Astrocyte of the cerebellum (primary cell): ENCODE measurements at places on chromosomes 2 and 18.
A peak's percentile ranks its signal among the peaks of the same experiment; 100 is the strongest.

DNA sequence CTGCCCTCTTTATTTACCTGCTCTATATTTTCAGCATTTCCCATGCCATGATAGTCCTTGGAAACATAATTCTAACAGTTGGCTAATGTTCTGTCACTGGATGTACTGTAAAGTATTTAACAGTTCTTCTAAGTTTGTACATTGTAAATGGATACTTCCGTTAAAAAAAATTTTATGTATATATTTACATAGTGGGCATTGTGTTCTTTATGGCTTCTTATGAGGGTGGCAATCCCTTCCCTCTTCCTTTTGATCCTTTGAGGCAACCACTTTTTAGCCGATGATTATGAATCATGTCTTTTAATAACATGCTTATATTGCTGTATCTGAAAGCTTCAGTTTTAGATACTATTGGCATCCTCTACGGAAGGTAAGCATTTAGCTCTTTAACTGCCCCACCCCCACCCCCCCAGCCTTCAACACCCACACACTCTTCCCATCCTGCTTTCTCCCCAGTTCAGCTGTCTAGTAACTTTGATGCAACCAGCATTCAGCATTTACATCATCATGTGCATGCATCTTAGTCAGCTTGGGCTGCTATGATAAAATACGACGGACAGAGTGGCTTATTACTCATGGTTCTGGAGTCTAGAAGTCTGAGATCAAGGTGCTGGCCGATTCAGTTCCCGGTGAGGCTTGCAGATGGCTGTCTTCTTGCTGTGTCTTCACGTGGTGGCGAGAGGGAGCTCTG lies 21.0 kb upstream of the EDAR start:
- DNase-seq: no peak

- DNase-seq: no peak
These were observed 30.4 kb upstream of the IL36G start for GRCh38 chr2:112947374-112947773.

DNA sequence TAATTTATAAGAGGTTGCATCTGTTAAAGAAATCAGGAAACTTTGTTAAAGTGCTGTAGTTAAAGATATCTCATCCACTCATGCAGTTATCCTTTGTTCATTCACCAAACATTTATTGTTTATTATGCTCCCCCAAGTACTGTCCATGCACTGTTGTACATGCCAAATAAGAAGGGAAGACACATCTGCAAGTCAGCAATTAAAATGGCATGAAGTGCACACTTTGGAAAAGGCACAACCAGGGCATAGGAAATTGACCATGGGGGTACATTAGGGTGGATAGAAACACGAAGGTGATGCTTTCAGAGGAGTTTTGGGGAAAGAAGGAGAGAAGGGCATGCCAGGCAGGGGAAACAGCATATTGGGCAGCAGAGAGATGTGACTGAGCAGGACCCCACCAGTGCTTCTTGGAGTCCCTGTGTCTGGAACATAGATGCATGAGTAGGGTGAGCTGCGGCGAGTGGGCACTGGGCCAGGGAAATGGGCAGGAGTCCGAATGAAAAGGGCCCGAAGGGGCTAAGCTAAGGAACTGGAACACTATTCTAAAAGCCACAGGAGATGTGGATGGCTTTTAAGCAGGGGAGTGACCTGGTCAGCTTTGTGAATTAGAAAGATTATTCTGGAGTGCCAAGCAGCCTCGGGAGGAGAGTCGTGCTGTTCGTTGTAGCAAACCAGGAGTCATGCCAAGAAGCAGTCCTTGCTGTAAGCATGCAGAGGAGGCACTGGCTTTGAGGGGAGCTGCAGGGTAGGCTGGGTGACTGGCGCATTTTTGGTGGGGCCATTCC lies 316.3 kb downstream of the AGPS start:
- DNase-seq: no peak

DNA sequence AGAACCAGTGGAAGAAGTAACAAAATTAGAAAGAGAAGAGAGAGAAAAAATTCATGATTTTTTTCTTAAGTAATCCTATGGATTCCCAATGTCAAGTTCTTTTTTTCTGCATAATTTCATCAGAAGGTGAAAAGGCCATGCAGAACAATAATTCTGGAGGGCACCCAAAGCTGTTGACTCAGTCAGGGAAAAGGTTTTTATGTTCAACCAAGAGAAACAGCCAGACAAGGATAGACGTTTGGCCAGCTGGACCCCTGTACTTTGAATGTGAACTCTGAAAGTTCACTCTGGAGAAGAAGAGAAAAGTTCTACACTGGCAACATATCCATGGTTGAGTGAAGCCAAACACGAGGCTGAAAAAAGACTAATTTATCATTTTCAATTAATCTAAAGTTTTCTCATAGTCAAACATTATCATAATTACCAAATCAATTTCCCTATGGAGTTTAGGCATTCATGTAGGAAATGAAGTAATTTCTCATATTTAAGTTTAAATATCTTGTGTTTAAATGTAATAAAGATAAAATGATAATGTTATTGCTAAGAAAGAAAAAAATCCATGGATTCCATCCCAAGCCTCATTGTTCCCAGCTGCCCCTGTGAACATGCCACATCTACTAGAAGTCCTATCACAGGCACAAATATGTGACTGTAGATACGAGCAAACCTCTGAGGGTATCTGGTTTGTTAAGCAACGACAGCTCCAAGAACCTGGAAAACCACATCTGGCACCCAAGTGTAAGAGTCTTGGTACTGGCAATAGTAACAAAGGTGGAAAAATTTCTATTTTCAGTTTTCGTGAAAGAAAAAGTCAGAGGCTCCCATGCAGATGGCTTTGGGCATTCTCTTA lies 742.7 kb upstream of the ACVR2A start:
- no peak for DNase-seq

GRCh38 chr18:57727952-57728807 lies 74.9 kb downstream of the ATP8B1 start:
- no peak for DNase-seq

DNA sequence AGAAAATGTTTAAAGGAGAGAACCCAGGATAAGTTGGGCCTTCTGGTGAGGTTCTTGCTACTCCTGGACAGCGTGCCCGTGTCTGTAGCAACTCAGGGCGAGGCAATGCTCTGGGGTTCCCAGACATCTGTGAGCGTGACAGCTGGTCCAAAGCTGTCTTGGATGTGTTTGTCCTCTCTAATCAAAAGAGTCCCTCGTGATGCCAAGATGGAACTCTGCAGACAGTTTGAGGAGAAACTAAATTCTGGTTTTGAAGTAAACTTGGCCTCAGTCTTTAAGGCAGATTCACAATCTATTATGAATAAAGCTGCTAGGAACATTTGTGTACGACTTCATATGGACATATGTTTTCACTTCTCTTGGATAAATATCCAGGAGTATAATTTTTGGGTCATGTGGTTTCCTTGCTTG lies 47.3 kb downstream of the TMEM17 start:
- DNase-seq: no peak

GRCh38 chr2:68936889-68937288 lies 15.8 kb downstream of the GKN2 start:
- DNase-seq: no peak

GRCh38 chr2:59077026-59077725 lies 836.1 kb upstream of the FANCL start:
- no peak for DNase-seq

- DNase-seq: no peak
These were observed 22.0 kb upstream of the UPP2 start for GRCh38 chr2:158079672-158080071.

DNA sequence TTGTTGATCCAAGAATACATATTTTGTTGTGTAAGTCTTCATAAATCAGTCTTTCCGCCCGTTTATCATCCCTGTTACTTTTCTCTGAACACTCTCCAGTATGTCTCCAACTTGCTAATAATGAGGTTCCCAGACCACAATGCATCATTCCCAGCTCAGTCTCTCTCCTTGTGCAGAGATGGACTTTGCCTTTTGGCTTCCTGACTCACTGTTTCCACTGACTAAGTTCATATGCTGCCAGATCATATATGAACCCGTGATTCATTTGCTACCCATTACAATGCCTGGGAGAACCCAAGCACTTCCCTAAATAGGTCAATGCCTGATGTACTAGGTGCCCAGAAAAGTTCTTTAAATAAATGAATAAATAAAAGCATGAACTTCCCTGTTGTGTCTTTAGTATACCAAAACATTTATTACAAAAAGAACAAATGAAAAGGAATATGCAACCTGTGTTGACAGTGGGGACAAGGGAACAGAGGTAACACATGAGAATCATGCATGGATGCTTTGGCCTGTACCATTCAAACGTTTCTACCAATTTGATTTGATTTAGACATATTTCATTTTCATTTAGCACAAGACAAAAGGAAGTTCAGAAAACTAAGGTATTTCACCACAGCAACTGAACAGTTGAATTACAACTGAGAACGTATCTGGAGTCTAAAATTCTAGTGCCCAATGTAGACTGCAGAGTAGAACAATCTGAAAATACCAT lies 215.4 kb upstream of the HNRNPA3 start:
- DNase-seq: peak; percentile 63

- DNase-seq: no peak
These were observed 1.5 kb upstream of the LCT start for GRCh38 chr2:135838502-135838901.

DNA sequence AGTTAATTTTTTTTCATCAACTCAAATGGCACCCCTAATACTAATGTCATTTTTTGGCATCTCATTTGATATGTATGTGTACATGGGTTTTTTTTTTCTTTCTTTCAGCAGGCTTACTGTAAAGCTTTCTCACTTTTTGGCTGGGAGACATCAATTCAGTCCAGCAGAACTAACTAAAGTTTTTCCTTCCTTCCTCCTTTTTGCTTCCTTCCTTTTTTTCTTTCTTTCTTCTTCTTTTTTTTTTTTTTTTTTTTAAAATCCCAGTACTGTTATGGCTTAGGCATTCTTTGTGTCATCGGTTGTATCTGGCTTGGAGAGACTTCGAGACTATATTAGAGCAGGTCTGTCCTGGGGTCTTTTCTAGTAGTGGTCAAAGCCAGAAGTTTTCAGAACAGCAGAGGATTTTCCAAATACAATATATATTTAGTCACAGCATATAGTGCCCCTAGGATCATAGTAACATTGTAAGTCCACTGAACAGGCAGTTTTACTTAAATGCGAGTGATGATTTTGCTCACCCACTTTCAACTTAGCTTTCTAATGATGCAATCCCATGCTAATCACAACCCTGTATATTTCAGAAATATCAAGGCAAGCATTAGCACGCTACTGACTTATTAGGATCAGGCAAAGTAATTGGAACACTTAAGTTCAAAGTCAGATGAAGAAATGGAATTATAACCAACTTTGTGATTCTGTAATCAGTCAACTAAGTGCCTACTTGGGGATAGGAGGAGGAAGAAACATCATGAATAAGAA lies 4.0 kb downstream of the KLHL29 start:
- DNase-seq: no peak

- DNase-seq: no peak
These were observed 12.6 kb downstream of the ERMN start for GRCh38 chr2:157312866-157313486.

DNA sequence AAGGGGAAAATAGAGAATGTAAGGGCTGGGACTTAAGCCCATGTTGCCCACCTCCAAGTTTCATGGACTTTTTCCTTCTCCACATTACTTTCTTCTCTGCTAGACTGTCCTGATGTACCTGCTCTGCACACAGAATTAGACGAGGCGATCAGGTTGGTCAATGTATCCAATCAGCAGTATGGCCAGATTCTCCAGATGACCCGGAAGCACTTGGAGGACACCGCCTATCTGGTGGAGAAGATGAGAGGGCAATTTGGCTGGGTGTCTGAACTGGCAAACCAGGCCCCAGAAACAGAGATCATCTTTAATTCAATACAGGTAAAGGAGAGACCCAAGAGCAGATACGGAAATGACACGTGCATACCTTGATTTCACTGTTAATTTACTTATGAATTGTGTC lies 16.2 kb upstream of the TYMS start:
- DNase-seq: no peak

DNA sequence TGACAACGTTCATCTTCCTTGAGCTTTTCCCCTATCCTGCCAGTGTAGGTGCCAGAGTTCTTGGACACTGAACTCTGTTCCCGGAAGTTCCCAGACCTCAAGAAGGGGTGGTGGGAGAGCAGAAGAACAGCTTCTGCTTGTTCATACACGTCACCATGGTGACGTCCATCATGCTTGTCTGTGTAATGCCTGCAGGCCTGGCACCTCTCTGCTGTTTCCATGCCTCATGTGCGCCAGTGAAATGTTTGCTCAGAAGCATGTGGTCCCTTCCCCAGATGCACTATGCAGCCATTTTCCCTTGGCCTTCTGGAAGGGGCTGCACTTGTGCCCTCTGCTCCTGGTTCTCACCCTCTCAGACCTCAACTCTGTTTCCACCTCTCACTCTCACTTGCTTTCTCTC lies 210.8 kb upstream of the NABP1 start:
- no peak for DNase-seq

GRCh38 chr2:207240649-207241048 lies 74.9 kb upstream of the KLF7 start:
- no peak for DNase-seq

DNA sequence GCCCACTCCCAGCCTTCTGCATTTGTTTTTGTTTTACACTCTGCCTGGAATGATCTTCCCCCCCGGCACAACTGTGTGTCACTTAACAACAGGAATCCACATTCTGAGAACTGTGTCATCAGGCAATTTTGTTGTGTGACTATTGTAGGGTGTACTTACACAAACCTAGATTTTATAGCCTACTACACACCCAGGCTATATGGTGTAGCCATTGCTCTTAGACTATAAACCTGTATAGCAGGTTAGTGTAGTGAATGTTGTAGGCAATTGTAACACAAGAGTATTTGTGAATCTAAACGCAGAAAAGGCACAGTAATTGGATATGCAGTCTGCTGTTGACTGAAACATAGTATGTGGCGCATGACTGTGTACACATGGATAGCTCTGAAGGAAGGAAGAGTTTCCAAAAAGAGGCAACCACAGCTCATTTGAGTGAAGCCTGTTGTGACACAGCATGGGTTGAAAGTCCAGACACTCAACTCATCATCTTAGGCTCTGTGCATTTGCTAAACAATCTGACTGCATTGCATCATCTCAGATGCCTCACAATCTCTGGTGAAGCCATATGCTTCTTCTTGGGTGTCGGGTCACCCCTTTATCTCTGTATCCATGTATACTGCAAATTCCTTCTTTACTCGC lies 506.6 kb upstream of the SPHKAP start:
- DNase-seq: no peak

DNA sequence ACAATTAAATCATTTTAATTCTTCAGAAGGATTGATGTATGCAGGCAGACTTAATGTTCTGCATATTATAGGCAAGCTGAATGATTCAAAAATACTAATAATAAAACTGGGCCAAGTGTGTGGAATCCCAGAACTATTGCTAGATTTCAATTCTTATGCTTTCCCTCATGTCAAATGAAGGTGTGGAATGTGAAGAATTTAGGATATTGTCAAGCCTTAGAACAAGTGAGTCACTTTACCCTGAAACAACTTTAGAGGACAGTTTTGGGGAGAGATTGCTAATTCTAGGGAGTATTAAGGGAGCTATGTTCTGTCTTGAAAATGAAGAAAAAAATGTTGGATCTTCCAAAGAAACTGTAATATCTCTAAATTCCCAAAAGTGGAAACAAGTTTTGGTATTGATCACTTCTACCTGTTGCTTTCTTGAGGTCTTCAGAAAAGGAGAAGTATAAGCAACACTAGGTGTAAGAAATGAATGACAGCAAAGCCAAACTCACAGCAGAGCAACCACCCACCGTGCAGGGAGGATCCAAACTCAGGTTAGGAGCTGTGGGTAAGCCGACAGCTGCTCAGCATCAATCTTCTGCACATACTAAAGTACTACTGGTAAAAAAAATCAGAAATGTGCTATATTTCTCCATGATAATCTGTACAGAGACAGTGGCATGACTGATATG lies 818.1 kb downstream of the SLC4A3 start:
- peak; percentile 6 for DNase-seq

GRCh38 chr2:239472235-239472775 lies 71.5 kb upstream of the HDAC4 start:
- no peak for DNase-seq

GRCh38 chr2:96498021-96498431 lies 7.1 kb downstream of the NEURL3 start:
- DNase-seq: no peak
